Activated CD8-positive, alpha-beta memory T cell treated with anti-CD3 and anti-CD28 coated beads, Interleukin-2, amount 50 U/mL, for 4 hours (primary cell): ENCODE measurements at places on chromosomes 7 and 10.

DNA sequence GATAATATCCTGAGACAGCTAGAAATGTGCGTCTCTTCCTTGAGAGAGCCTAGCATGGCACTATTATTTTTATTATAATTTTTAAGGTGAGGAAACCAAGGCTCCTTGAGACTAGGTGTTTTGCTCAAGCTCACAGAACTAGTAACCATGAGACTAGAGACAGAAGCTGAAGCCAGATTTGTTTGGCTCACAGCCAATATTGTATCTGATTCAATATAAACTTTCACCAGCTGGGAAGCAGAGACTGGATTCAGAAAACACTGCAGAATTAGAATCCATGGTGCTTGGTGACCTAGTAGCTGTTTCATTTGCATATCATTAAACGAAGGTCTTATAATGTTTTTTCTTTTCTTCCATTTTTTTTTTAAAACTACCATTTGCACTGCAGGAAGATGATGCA lies 64.4 kb downstream of the DNAJB9 start:
- no peak for DNase-seq

DNA sequence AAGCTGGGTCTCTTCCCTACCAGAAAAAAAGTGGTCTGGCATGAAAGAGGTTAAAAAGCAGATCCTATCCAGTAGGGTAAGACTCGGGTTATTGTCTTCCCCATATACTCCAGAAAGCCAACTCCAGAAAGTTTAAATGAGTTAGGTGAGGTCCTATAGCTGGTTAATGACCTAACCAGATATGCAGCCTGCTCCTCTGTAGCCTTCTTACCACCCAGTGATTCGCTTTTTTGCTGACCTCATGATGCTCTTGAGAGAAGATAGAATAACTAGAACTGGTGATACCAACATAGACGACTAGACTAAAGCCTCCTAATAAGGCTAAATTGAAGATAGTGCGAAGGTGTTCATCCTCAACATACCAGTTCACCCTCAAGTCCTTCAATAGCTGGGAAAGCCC lies 675 bp upstream of the GIMAP1 start:
- no peak for DNase-seq

DNA sequence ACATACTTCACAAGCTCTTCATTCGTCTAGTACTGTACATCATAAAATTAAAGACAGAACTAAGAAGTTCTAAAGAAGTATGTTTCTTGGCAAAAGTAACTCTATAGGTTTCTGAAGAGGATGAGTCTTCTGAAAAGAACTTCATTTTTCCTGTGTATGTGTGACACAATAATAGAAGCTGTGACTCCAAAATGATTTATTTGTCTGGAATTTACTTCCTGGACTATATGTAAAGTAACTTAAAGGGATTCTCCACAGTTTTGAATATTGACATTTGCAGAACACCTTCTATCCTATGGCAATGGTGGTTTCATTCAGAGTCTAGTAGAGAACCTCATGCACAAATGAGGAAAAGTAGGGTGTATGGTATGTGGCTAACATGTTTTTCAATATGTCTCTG lies 19.8 kb upstream of the CLDN12 start:
- DNase-seq = no peak

DNA sequence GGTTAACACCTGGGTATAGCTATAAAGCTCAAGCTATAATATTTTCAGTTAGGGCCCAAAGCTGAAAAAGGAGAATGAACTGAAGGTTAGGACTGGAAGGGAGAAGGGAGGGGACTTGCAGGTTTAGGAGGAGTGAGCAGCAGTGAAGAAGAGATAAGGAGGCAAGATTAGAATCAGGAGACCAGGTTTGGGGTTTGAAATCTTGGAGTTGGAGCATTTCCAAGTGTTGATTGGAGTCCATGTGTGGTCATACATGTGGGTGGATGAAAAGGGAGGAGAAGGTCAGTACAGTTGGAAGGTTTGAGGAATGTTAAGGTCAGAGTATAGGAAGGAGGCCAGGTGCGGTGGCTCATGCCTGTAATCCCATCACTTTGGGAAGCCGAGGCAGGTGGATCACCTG lies 8.6 kb upstream of the ANLN start:
- DNase-seq = no peak

GRCh38 chr10:76576276-76576962 lies 1061.2 kb downstream of the KCNMA1 start:
- DNase-seq = no peak

DNA sequence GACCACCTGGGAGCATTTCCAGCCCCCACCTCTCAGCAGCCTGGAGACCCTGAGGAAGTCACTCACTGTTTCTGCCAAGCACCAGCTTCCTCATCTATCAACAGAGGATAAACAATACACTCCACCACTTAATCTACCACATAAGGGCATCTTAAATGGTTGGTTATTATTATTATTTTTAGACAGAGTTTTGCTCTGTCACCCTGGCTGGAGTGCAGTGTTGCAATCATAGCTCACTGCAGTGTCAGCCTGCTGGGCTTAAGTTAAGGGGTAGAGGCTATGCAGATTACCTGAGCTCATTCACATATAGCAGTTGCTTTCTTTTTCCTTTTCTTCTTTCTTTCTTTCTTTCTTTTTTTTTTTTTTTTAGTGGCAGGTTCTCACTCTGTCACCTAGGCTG lies 59.5 kb upstream of the ELN start:
- no peak for DNase-seq

GRCh38 chr7:64045301-64046040 lies at the start of gene ZNF727:
TSS of gene ZNF727 (plus strand) at chr7:64045434. CDS start at chr7:64045622, 188 bp downstream.
- DNase-seq = peak; percentile 19

DNA sequence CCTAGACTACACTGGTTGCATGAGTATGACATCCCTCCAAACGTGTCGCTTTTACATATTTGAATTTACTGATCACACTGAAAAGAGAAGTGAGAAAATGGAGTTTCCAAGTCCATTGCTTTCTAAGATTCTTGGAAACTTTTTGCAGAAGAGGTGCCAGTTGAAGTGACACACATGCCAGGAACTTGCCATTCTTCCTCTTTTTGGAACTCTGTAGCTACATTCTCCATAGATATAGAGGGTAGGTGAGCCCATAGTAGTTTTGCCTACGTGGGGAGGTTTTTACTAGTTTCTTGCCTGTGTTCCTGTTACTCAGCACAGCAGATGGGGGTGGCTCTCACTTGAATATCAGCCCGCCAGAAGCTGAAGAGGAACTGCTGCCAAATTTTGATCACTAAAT lies 286.6 kb upstream of the NRP1 start:
- DNase-seq = no peak

- DNase-seq = no peak
Observed at GRCh38 chr7:70410134-70410750, 721.7 kb upstream of the GALNT17 start.

DNA sequence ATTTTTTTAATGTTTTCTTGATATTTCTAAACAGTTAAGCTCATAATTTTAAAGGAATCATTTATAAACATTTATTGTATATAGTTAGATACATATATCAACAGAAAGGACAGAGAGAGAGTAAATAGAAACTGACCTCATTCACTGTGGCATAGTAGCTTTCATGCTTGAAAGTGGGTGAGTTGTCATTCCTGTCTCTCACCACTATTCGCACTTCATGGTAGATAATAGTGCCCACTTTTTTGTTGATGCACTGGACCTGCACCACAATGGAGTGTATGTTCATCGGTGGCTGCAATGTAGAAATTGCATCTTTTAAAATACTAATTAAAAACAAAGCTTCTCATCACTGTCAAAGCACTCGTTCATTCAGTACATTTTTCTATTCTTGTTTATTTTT lies 432.0 kb downstream of the PCDH15 start:
- no peak for DNase-seq

DNA sequence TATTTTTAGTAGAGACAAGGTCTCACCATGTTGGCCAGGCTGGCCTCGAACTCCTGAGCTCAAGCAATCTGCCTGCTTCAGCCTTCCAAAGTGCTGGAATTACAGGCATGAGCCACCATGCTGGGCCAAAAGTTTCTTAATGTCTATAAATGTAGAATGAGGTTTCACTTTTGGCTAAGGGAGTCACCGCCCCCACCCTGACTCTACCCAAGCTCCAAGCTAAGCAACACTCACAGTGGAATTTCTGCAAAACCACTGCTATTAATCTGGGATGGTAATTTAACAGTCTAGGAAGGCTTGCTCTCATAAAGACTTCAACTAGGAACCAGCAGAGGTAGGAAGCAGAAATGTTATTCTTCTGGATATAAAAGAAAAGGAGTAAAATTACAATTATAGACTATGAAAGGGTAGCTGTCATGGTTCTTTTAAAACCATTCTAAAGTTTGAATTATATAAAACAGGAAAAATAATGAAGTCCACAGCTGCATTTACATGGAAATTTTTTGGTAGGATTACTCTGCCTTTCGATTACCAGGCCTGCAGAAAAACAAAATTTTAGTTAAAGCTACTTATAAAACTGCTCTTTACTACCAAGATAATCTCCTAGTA lies 211.6 kb downstream of the SFMBT2 start:
- no peak for DNase-seq

- DNase-seq = no peak
Observed at GRCh38 chr10:6973899-6974298, 393.8 kb upstream of the PRKCQ start.

DNA sequence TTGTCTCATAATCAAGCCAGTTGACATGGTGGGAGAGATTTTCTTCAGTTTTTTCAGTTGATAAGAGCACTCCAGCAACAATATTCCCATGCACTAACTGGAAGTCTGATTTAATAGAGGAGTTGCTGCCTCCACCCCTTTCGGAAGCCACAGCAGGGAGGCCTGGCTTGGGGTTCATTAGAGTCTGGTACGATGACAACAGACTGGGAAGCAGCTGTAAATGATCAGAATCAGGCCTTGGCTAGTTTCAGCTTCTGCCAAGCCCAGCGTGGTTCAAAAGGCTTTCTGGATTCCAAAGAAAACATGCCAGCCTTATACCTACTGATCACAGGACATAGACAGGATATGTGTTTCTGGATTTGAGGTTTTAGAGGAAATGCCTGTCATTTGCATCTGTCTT lies 274.0 kb downstream of the CSTF2T start:
- DNase-seq = no peak

GRCh38 chr7:18390535-18390907 lies 105.0 kb upstream of the HDAC9 start:
- DNase-seq = no peak

DNA sequence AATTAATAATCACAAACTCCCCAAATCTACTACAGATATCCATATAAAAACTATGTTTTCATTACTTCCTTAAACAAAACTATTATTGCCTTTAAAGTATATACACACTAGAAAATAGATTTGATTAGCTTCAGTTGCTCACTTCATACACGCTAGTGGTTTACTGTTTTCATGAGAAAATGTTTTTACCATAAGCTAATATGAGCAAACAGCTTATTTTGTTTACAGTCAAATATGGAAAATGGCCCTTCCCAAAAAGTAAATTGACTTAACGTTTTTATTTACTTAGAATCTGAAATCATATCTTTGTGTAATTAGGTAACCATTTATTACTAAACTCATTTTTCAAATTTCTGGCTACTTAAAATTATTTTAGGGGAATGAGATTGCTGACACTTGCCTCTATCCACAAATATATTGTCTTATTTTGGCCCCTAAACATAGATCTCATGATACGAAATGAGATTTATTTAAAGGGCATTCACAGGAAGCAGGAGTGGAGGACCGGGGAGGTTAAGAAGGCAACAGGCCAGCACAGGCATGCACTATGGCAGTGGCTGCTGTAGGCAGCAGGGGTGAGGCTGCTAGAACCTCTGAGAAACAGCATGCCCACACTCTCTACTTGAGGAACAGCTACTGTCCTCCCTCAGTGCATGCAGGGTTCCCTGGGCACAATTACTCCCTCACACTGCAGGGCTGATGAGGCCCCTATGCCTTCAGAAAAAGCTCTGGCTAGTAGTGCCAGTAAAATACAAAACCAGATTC lies 29.6 kb upstream of the SOSTDC1 start:
- no peak for DNase-seq

- no peak for DNase-seq
Observed at GRCh38 chr10:113099431-113100183, 149.6 kb downstream of the TCF7L2 start.
